Activated B cell treated with CpG ODN at 0.5 μM for 24 hours (primary cell): ENCODE measurements at places on chromosomes 16 and 17.

- no peak for DNase-seq
Measured at GRCh38 chr16:53664724-53665345, 38.8 kb downstream of the RPGRIP1L start.

DNA sequence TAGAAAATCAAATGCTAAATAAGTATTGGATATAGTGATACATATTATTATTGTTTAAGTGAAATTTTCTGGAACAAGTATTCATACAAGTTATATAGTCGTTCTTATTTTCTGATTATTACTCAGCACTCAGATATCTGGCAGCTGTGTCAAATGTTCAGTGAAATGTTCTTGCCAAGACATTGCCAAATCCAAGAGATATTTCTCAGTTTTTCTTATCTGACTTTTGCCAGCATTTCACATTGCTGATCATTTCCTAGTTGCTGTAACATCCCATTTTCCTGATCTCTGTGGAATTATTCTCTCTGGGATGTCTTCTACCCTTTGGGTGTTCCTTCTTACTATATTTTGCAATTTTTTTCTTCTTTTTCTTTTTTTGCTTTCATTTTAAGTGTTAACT lies 262.3 kb downstream of the KIF2B start:
- DNase-seq = no peak

- DNase-seq = no peak
Measured at GRCh38 chr16:85601730-85602401, 11.3 kb upstream of the GSE1 start.

- no peak for DNase-seq
Measured at GRCh38 chr17:51257150-51258081, 2.4 kb downstream of the MBTD1 start.

GRCh38 chr17:50072925-50073324 lies 17.0 kb downstream of the ITGA3 start:
- no peak for DNase-seq

DNA sequence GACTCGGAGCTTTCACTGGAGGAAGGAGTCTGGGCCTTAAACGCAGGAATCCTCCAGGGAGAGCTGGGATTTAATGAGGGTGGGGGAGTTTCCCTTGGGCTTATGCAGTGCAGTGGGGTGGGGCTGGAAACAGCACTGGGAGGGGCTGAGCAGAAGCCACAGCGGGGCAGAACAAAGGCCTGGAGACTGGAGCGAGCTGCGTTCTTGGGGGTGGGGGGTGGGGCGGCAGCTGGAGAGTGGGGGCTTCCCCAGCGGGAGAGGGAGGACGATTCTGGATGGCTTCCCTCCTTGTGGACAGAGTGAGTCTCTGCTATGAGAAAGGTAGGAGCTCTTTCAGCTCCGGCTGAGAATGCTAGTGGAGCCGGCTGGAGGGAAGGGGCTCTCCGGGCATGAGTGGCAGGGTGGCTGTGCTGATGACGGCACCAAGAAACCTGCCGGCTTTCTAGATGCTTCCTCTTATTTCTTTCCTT lies 406.0 kb downstream of the SEC14L1 start:
- no peak for DNase-seq

DNA sequence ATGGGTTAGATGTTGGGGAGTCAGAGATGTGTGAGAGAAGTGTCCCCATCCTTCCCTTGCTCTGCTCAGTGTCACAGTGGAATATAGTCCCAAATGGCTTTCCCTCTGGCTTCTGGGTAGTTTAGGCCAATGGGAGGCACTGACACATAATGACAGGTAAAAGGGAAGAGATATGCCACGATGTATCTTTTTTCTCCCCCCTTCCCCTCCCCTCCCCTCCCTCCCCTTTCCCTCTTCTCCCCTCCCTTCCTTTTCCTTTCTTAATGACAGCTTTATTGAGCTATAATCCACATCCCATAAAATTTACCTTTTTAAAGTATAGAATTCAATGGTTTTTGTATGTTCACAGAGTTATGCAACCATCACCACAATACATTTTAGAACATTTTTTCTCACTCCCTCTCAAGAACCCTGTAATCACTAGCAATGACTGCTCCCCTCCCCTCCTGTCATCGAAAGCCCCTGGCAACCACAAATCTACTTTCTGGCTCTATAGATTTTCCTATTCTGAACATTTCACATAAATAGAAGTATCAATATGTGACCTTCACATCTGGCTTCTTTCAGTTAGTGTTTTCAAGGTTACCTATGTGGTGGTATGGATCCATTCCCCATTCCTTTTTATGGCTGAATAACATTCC lies 617 bp upstream of the CCR7 start:
- DNase-seq = no peak

GRCh38 chr17:52306314-52306713 lies 147.8 kb upstream of the CA10 start:
- DNase-seq = no peak

- DNase-seq = no peak
Measured at GRCh38 chr16:64445245-64445644, 676.6 kb downstream of the CDH11 start.

GRCh38 chr17:56883616-56884015 lies 30.2 kb downstream of the TRIM25 start:
- DNase-seq = no peak

DNA sequence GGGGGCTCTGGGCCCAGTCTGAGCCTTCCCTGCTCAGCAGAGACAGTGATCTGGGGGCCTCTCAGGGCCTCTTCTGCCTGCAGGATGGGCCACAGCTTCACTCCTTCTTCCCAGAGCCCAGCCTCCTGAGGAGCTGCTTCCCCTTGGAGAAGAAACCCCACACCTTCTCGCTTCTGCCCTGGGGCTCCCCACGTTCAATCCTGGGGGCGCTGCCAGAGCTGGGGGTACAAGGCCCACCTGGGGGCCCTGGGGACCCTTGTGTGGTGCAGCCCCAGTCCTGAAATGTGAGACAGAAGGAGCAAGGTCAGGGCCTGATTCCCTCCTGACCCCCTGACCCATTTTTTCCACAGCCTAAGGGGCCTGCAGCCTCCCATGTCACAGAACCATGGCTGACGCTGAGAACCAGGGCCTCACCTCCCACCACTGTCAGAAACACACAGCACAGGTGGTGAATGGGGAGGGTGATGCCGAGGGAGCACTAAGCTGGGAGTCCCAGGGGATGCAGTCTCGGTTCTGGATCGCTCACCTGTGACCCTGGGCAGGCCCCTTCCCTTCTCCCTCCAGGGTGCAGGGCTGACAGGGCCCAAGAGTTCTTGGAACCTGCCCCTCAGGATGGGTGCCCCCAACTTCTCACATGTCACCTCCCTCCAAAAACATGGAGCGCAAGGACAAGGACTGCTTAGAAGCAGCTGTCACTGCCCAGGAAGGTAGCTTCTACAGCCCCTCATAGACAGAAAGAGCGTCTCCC lies 21.6 kb upstream of the MPO start:
- DNase-seq = no peak

- no peak for DNase-seq
Measured at GRCh38 chr17:4728124-4728523, 3.1 kb upstream of the MED11 start.

DNA sequence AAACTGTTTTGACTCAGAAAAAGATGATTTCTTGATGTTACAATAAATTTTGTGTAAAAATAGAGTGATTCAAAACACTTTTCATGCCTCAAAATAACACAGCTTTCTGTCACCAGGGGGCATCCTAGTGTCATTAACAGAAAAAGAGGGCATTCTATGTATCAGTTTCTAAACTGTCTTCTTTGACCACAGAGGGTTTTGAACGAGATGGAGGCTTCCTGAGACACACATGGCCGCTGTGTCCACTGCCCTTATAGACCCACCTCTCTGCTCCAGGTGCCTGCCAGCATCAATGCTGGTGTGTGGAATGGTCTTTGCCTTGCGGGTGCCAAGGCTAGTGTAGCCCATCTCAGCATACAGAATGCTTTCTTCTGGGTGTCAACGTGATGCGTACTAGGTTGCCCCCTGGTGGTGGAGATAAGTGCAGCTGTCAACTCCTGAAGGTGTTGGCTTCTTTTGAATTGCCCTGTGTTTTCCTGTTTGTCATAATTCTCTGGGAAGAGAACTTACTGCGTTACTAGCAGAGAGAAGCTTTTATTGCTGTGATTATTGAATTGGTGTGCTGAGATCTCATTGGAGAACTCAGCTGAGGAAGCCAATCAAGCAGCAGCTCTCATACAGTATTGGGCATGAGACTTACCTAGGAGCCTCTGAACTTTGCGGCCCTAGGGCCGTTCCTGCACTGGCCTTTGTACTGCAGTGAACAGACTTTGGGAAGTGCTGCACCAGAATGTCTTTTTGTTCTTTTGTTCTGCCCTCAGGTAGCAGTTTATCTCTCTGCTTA lies 38.6 kb downstream of the USP10 start:
- DNase-seq = peak; percentile 57

GRCh38 chr17:37065486-37066321 lies 117.0 kb downstream of the AATF start:
- DNase-seq = no peak
